ENCODE measurements at places on chromosomes 5 and 9. TPM values are rescaled to one million over a fixed set of nuclear protein-coding genes. Genes with fewer than 3 reads are reported as not detected.

Gene PCDHB2
- total RNA-seq: 6.6 TPM

Gene MAP1B
- 53.0 TPM for total RNA-seq

Gene FABP6
- total RNA-seq: not detected

Gene TMEM215
- not detected for total RNA-seq

Gene GFI1B
- 0.90 TPM for total RNA-seq

Gene MCIDAS
- total RNA-seq: not detected

Gene GPX3
- 391 TPM for total RNA-seq

Gene DOCK2
- 30.3 TPM for total RNA-seq

Gene DEPDC1B
- 1.3 TPM for total RNA-seq

Gene BTNL9
- total RNA-seq: 56.1 TPM

Gene ALDH1B1
- total RNA-seq: 18.3 TPM

Gene OSMR
- 87.8 TPM for total RNA-seq

Gene MUSK
- 0.82 TPM for total RNA-seq

All from left lung (tissue), 14 donors.